Heart left ventricle (tissue), 16 donors: ENCODE measurements at places on chromosomes 12 and 14. TPM values are rescaled to one million over a fixed set of nuclear protein-coding genes. Genes with fewer than 3 reads are reported as not detected.

The TRIM9 gene
- 0.34 TPM for polyA plus RNA-seq

The TSPAN19 gene
- polyA plus RNA-seq: 0.11 TPM

DNA sequence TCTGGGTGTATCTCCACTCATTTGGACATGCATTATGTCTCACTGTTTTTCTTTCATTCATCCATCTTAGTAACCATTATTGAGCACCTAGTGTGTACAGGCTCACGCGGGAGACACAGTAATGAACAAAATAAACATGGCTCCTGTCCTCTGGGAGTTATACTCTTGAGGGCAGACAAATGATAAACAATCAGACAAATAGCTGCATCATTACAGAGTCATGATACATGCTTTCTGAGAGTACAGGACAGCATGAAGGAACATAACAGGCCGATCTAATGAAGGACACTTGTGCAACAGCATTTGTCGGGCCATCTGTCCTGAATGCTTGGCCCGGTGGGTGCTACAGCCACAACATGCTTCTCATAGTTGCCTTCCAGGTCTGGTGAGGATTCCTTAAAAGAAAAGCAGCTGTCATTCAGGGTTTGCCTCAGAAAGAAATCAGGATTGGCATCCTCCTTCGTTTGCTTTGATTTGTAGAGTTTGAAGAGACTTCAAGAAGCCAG is 77.2 kb upstream of the EGLN3 start:
- DNase-seq: no peak

DNA sequence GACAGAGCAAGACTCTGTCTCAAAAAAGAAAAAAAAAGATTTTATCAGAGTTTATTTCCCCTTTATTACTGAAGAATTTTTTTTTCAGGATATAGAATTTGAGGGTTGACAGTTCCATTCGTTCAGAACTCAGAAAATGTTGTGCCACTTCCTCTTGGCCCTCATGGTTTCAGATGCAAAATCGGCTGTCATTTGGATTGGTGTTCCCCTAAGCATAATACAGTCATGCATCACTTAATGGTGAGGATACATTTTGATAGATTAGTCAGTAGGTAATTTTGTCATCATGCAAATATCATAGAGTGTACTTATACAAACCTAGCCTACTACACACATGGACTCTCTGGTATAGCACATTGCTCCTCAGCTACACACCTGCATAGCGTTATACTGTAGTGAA is 263.9 kb upstream of the RTL1 start:
- no peak for DNase-seq

DNA sequence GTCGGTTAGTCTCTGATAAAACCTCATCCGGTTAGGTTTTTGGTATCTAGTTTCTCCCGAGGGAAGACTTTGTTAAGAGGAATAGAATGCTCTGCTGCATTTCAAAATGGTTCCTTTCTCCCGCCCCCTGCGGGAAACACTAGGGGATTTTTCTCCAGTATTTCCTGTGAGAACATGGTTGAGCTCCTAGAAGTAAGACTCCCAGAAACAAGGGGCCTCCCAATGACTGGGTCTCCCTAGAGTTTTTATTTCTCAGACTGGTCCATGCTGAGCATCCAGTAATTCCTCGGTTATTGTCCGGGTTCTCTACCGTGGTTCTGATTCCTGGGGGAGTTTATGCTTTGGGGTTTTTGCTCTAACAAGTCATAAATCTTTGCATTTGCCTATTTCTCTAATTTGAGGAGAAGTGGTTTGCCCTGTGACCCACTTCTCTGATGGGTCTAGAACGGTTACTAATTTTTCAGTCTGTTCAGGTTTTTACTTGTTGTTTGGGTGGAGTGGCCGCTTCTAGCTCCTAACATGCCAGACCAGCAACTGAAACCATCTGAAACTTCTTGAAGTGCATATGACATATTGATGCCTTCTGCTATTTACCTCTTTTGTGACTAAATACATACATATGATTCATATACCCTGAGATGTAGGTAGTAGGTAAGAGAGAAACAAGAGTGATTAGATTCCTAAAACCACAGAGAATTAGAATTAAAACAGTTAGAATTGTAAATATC is 25.1 kb downstream of the TESPA1 start:
- no peak for DNase-seq

DNA sequence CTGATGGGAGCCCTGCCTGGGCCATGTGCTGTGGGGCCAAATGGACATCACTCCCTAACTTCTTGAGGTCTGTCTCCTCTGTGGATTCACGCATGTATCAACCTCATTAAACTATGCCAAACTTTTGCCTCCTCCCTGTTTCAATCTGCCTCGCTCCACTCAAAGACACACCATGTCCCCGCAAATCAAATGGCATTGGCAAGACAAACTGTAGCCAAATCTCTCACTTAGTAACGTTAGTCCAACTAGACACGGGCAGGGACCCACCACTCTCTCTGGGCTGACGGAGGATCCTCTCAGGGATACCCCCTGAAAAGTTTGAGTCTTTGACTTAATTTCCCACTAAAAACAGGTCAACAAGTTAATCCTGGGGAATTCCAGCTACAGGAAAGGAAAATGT is 8.0 kb downstream of the ZBTB39 start:
- DNase-seq: no peak
